Immature natural killer cell (primary cell): ENCODE measurements at places on chromosomes 11 and 22. TPM values are rescaled to one million over a fixed set of nuclear protein-coding genes. Genes with fewer than 3 reads are reported as not detected.

DNA sequence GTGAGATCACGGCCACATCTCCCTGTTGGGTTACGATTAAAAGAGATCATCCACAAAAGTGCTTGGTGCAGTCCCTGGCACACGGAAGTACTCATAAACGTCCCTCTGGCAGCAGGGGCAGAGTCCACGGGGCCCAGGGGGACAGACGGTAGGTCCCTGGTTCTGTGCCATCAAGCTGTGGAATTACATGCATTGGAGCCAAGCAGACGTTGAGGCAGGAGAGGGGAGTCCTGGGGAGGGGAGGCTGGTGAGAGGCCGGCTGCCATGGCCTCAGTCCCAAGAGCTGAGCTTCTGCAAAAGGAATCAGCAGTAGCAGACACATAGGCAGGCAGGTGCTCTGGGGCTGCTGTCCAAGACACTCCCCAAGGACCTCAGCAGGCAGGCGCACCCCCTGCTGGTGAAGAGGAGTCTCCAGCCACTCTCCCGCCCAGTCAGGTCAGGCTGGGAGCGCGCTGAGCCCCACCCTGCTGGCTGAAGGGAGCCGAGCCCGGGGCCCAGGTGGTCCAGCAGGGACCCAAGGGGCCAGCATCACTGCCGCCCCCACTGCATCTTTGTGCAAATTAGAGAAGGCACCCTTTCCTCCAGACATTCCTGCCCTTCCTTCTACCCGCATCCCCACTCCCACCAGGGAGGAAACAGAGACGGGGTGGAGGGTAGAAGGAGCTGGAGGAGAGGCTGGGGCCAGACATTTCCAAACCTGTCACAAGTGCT, 7.6 kb upstream of the KCTD17 start:
- peak; percentile 17 for DNase-seq
- H3K4me1 ChIP-seq: no peaks in the 10 kb centered on the region
- peaks cover 1% of the 10 kb centered on the region for H3K27me3 ChIP-seq
- no peaks in the 10 kb centered on the region for H3K36me3 ChIP-seq
- H3K4me3 ChIP-seq: no peak overlapping the region

DNA sequence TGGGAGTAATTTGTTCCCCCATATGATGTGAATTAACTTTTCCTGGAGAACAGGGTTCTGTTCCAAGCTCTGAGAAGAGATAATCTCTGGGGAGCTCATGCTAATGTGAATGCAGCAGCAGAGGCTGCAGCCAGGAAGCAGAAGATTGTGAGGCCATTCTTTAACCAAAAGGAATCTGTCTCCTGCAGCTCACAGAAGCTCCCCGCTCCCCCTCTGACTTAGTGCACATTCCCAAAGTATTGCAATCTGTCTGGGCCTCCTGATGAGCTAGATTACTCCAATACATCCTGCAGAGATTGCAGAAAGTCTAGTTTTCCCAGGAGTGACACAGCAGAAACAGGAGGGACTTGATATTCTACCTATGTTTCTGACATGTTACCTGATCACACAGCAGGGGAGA, 420.6 kb upstream of the FAT3 start:
- H3K27me3 ChIP-seq: peaks cover 1% of the 10 kb centered on the region
- no peaks in the 10 kb centered on the region for H3K4me1 ChIP-seq
- no peak for DNase-seq
- no peaks in the 10 kb centered on the region for H3K36me3 ChIP-seq
- H3K4me3 ChIP-seq: no peak overlapping the region

DNA sequence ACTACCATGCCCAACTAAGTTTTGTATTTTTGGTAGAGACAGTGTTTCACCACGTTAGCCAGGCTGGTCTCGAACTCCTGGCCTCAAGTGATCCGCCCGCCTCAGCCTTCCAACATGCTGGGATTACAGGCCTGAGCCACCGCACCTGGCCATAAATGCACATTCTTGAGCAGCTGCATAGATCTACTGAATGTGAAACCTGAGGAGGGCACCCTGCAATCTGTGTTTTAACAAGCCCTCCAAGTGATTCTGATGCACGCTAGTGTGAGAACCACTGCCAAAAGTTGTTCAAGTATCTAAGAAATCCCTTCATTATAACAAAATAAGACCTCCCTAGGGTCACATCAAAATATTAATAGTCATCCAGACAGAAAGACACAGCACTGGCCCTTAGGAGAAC, 89.3 kb downstream of the RDX start:
- H3K36me3 ChIP-seq: no peaks in the 10 kb centered on the region
- no peak for DNase-seq
- no peaks in the 10 kb centered on the region for H3K27me3 ChIP-seq

GRCh38 chr22:39233710-39234471, 10.9 kb downstream of the PDGFB start:
- H3K4me1 ChIP-seq: peaks cover 41% of the 10 kb centered on the region
- DNase-seq: no peak
- H3K4me3 ChIP-seq: no peak overlapping the region
- H3K27me3 ChIP-seq: peaks cover 41% of the 10 kb centered on the region

- DNase-seq: no peak
- no peak overlapping the region for H3K4me3 ChIP-seq
- H3K27ac ChIP-seq: no peak overlapping the region
- H3K4me1 ChIP-seq: no peaks in the 10 kb centered on the region
- no peaks in the 10 kb centered on the region for H3K36me3 ChIP-seq
These were observed 523.2 kb upstream of the TENM4 start for GRCh38 chr11:79963856-79964645.

DNA sequence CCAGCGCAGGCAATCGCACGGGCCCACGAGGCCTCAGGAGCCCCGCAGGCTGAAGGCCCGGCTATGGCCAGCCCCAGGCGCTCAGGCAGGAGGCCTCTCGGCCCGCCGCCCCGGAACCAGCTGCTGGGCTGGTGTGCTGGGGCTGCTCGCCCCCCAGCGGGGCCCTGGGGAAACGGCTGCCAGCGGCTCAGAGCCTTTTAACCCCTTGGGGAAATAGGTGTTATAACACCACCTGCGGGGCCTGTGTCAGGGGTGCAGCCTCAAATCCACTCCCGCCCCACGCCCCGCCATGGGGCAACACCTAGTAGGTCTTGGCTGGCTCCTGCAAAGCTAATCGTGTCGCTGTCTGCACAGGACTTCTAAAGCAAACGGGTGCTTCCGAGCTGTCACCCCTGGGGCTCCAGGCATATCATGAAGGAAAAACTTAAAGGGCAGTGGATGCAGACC, 237.4 kb downstream of the TTC28 start:
- H3K27me3 ChIP-seq: peaks cover 2% of the 10 kb centered on the region
- no peak overlapping the region for H3K27ac ChIP-seq
- peak; percentile 54 for DNase-seq
- no peaks in the 10 kb centered on the region for H3K36me3 ChIP-seq

- H3K4me3 ChIP-seq: no peak overlapping the region
- H3K27me3 ChIP-seq: peaks cover 3% of the 10 kb centered on the region
- no peak overlapping the region for H3K27ac ChIP-seq
These were observed 169.8 kb downstream of the DSCAML1 start for GRCh38 chr11:117627259-117627658.

The OR10D3 gene
- not detected for polyA plus RNA-seq

DNA sequence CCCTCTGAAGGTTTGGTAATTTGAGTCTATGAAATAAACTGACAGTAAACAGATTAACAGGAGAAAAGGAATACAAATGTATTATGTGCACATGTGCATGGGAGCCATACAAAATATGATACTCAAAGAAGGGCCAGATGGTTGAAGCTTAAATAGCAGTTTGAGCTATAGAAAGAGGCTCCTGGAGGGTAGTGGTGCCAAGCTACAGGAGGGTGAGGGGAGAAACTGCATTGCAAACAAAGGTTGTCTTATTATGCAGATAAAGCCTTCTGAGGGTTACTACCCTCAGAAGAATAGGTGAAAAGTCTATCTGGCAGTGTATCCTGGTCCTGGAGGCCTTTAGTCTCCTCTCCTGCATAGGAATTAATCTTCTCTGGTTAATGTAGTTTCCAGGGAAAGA, 267.3 kb upstream of the MPPED2 start:
- no peaks in the 10 kb centered on the region for H3K4me1 ChIP-seq
- DNase-seq: no peak
- H3K27me3 ChIP-seq: peaks cover 3% of the 10 kb centered on the region
- H3K36me3 ChIP-seq: no peaks in the 10 kb centered on the region

GRCh38 chr11:69530278-69531070, 49.0 kb downstream of the LINC01488 start:
- no peaks in the 10 kb centered on the region for H3K36me3 ChIP-seq
- H3K27ac ChIP-seq: no peak overlapping the region
- no peak for DNase-seq
- no peaks in the 10 kb centered on the region for H3K4me1 ChIP-seq
- peaks cover 4% of the 10 kb centered on the region for H3K27me3 ChIP-seq
